ENCODE measurements at places on chromosomes 2 and 18.
A peak's percentile ranks its signal among the peaks of the same experiment; 100 is the strongest.

- no peak for DNase-seq
Observed at GRCh38 chr2:136134126-136134525, 16.2 kb upstream of the CXCR4 start.

DNA sequence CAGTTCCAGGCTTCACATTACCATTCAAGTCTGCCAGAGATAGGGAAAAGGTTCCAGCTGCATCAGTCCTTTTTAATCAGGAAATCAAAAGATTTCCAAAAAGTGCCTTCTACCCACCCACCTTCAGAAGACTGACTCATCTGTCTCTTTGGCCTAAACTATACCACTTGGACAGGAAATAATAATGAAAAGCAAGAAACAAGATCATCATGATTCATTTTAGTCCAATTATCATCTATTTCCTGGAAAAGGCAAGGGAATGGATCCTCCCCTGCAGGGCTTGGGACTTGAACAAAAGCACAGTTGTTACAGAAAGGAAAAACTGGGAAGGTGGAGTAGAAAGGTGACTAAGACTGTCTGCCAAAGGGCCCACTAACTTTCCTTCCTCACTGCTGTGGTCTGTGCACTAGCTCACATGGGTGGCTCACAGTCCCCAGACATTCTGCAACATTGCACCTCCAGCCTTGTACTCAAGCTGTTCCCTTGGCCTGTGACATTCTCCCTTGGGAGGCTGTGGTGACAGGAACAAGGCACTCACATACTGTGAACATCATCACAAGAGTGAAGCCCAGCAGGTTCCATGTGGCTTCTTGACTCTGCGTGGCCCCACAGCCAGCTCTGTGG lies 75.3 kb downstream of the VSNL1 start:
- no peak for DNase-seq

- no peak for DNase-seq
Observed at GRCh38 chr2:200861617-200862155, 2.8 kb downstream of the CLK1 start.

GRCh38 chr2:105809723-105810122 lies 65.0 kb downstream of the NCK2 start:
- DNase-seq = no peak

- no peak for DNase-seq
Observed at GRCh38 chr2:189293164-189293563, 113.6 kb upstream of the COL5A2 start.

GRCh38 chr18:25453556-25454269 lies 101.7 kb upstream of the ZNF521 start:
- no peak for DNase-seq

DNA sequence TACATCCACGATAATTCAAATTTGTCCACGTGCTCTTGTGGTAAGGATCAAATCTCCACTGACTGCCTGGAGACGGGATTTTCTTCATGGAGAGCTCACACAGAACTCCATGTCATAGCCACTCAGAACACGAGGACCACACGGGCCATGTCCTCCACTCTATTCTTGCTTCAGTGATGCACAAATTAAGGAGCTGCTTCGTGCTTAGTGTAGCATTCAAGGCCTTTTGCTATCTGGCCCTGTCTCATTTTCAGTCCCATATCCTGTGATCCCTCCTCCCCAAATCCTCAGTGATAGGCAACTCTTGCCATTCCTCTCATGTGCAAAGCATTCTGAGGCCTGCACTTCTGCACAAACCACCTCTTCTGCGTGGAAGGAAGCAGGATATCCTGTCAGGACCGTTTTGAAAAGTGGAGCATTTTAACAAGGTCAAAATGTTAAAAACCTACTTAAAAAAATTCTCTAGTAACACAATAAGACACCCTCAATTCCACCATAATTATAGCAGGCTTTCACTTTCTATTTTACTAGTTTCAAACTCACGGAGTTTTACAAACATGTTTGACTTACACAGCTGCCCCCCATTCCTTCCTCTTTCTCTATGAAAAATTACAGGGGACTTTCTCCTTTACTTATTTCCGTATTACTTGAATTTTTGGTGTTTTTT lies 35.2 kb downstream of the ST3GAL5 start:
- DNase-seq = no peak

DNA sequence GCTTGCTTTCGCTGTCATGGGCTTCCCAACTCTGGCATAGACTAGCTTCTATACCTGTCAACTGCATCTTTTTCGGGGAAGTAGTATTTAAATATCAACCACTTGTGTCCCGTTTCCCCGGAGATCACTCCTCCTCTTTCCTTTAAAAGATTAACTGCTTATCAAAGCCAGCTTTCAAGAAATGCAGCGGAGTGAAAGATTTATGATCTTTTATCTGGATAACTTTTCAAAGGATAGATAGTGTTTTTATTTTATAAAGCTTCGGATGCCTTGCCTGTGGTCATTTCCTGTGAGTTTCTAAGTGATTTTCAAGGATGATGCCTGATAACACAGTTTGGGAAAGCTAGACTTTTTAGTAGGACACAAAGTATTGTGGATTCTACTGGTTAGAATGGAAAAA lies 2.9 kb upstream of the IGFBP5 start:
- no peak for DNase-seq

- DNase-seq = peak; percentile 50
Observed at GRCh38 chr18:51030537-51031258, 685 bp downstream of the SMAD4 start.

DNA sequence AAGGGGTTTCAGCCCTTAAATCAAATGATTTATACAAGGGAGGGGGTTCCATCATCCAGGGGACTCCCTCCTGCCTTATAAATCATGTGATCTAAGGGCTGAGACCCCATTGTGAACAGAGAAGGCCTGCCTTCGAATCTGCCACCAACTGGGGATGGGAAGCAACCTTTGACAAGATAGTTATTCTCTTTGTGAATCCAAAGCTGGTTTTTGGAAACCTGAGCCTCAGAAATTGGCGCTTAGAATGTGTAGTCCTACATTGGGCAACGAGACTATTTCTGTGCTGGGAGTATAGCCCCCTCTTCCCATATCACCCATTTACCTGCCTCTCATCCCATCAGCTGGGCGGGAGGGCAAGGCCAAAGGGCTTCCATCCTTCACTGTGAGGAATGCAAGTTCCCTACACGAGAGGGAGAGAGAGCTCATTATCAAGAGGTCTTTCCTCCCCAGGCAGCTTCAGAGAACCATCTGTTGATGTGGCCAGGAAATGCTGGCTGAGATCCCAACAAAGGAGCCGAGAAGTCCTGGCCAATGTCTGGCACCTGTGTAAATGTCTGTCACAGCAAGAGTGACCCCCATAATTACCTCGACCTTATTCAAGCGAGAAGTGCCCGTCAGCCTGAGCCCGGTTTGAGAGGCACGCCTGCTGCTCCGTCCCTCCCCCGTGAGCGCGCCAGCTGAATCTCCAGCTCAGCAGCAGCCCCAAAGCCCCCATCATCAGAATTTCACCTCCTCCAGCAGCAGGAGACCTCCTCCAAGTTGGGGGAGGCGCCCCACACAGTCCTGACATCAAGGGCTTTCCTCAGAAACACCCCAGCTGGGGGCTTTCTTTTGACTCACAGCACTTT lies 48.4 kb upstream of the APCDD1 start:
- DNase-seq = no peak

DNA sequence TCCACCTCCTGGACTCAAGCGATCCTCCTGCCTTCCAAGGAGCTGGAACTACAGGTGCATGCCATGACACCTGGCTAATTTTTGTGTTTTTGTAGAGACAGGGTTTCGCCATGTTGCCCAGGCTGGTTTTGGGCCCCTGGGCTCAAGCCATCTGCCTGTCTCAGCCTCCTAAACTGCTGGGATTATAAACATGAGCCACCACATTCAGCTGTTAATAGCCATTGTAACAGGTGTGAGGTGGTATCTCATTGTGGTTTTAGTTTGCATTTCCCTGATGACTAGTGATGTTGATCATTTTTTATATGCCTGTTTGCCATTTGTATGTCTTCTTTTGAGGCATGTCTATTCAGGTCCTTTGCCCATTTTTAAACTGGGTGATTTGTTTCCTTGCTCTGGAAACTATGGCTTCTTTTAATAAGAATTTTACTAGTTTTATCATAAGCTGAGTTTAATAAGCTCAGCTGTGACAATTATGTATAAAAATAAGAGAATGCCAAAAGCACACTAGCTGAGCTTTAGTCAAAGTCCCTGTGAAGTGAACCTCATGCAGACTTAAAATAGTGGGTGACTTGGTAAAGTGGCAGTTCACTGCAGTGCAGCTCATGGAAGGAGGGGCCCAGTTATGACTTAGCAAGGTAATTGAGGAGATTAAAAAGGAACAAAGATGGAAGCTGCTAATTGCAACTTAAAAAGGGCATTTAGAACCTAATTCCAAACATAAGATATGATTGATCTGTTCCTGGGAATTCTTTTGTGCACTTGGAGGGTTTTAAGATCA lies 465.1 kb downstream of the TGIF1 start:
- DNase-seq = no peak

DNA sequence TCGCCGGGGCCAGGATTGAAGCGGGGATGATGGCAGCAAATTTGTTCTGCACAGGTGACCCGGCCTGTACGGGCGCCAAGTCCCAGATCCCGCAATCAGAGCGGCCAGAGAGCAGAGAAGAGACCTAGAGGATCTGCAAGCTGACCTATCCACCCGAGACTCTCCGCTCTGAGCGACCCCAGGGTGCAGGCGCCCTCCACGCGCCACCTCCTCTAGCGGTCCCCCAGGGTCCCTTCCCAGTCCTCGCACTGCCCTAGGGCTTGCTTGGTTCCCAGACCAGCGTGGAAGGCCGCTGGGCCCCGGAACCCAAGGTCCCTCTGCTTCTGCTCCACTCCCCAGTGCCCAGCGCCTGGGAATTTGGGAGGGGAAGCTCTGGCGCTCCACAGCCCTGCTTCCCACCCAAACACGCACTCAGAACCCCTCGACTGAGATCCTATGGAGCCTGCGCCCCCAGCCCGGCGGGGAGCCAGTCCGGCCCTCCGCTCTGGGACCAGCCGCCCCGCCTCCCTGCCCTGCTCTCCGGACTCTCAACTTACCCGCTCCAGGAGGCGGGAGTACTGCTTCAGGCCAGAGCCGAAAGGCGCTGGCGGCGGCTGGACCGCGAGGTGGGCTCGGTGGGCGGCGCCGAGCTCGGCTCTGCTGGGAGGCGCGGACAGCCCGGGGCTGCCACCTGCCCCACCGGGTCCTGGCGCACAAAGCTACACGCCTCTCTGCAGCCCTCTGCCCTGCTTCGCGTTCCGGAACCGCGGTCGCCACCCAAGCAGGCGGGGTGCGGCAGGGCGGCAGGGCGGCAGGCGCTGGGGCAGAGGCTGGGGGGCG lies 3.0 kb upstream of the SIX3 start:
- DNase-seq = no peak

DNA sequence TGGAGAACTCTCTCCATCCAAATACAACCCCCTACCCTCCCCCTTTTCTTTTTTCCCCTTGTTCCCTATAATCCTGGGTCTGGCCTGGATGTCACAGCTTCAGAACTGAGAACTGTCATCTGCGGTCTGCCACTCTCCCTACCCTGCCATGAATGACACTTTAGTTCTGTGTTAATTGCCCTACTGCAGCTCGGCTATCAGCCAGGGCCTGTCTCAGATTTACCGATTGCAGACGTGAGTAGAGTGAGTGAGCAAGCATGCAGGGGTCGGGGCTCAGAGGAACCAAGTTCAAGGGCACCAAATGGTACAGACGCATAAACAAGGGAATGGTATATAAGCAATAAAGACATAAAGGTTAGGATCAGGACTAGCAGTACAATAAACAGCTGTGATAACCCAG lies 967.8 kb downstream of the BCL11A start:
- no peak for DNase-seq

DNA sequence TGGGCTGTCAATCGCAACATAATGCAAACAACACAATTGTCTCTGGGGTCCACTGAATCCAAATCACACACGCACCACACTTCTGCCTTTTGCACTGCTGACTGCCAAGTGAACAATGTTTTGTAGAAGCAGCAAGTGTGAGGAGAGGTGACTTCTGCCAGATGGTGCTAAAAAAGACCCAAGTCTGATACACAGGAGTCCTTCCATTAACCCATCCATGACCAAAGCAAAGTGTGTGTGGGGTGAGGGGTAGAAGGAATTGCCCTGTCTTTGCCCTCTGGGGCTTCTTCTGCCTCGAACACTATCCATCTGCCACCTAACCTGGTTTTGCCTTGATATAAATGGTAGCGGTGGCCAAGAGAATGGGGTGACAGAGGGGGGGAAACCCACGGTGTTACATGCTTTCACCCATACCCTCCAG lies 50.0 kb downstream of the C2orf42 start:
- no peak for DNase-seq

GRCh38 chr18:56257205-56257604 lies 381.2 kb downstream of the TXNL1 start:
- DNase-seq = no peak

DNA sequence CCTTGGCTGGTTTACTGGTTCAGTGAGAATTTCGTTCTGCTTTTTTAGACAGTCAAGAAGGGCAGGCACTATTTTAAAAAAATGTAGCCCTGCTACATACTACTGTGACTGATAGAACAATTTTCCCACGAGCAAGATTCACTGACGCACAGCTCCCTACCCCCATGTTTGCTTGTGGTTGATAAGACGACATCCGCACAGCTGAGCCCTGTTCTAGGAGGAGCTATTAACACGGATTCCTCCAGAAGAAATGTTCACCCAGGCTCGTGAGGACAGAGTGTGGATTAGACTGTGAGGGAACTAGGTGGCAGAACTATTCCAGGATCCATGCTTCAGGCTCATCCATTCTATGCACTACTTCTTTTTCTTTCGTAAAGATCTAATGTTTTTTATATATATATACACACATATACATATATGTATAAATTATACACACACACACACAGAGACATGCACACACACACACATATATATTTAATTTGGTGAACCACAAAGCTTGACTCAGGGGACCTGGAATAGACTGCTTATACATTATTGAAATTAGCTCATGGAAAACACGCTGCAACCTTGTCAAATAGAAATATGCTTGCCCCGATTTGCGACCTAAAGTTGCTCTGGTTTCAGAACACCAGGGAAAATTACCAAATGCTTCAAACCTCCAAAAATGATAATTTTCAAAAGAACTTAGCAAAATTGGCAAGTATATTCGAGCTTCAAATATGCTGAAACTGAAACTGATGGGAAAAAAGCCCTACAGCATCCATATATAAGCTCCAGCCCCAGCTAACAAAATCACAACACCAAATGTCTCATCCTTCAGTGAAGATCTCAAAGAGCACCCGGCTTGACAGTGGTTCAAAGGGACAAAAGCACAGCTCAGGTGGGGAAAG lies 370.4 kb downstream of the SOCS6 start:
- no peak for DNase-seq

DNA sequence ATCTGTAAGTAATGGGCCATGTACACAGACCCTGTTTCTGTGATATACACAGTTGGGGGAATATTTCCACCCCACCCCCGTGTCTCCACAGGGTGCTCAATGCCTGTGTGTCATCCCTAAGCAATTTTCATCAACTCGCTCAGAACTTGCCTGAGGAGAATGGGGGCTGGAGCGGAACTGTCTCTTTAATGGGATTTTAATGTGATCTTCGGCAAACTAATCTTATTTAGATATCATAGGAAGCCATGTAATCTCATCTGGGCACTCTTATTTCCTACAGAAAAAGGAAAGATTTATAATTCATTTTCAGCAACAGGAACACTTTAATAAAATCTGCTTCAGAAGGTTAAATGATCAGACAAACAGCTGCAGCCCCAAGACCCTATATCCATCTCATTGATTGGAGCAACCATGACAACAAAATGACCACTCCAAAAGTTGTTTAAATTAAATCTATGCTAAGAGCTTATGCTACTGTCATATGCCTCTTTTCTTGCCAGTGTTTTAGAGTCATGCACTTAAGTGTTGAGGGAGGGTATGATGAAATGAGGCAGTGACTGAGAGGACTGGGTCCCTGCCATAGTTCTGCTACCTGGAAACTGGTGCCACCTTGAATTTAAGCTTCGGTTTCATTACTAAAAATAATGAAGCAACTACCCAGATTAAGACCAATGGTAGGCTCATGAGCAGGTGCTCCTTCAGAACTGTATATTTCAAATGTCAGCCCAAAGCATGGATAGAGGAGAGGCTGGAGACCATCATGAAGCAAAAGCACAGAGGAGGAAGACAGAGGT lies 183.1 kb upstream of the DDX18 start:
- no peak for DNase-seq

Measured in stimulated activated CD8-positive, alpha-beta memory T cell treated with anti-CD3 and anti-CD28 coated beads, Interleukin-2, amount 100 ng/mL, for 48 hours (primary cell).